HCT116 (cell line): ENCODE measurements at places on chromosomes 13 and 19. TPM values are rescaled to one million over a fixed set of nuclear protein-coding genes. Genes with fewer than 3 reads are reported as not detected.

- DNase-seq, result no peak
Observed at GRCh38 chr13:40668335-40668734, 1.9 kb upstream of the FOXO1 start.

DNA sequence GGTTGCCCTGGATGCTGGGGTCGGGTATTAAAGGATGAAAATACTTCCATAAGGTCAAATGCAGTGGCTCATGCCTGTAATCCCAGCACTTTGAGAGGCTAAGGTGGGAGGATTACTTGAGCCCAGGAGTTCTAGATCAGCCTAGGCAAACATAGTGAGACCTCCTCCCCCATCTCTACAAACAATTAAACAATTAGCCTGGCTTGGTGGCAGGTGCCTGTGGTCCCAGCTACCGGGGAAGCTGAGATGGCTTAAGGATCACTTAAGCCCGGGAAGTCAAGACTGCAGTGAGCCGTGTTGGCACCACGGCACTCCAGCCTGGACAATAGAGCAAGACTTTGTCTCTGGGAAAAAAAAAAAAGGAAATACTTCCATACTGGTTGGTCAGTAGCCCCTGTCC, 1.5 kb downstream of the KLK11 start:
- DNase-seq, result no peak

The NOTCH3 gene
- total RNA-seq, result 39.4 TPM

The COX7A1 gene
- not detected for total RNA-seq

The ZGLP1 gene
- total RNA-seq, result 5.0 TPM

The HOMER3 gene
- 45.2 TPM for total RNA-seq
